ENCODE measurements at places on chromosomes 1 and 21.

DNA sequence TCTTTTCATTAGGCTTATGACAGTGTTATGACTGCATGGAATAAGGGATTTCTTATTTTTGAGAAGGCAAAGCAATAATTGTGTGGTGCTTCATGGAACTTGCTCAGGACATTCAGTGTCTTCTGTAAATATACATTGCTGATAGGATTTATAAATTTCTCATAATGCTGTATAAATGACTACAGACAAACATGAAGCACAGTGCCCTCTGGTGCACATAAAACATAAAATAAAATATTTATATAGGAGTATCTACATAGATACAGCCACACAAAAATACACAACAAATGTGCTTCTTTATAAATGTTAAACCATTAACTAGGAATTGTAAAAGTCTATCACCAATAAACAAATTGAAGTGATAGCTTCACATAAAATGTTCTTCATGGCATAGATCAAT, 24.1 kb downstream of the BRINP3 start:
- DNase-seq, result no peak

DNA sequence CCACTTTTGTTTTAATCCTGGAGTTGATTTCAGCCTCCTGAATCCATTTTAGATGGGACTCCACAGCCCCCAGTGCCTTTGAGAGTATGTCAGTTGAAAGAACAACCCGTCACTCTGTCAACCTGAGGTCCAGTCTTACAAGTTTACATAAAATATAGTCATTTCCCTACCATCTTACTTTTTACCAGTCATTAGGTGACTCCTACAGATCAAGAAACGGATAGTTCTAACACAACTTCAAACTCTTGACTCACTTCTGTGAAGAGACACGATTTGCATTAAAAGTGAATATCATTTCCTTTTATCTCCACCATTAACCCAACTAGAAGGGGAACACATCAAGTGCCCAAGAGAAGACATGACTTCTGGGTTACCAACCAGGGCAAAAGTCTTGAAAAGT, 147.1 kb downstream of the NTPCR start:
- DNase-seq, result no peak

DNA sequence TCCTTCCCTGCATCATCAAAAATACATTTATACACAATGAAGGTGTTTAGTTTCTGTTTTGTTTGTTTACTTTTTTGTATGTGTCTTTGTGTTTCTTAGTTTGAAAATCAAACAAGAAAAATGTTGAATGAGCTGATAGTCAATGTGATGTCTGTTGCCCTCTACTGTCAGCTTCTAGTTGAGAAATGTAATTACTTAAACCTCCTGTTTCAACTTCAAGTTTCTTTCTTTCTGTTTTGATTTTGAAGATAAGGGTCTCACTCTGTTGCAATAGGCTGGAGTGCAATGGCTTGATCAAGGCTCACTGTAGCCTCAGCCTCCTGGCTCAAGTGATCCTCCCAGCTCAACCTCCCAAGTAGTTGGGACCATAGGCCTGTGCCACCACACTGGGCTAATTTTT, 37.5 kb downstream of the SPTA1 start:
- DNase-seq, result no peak

DNA sequence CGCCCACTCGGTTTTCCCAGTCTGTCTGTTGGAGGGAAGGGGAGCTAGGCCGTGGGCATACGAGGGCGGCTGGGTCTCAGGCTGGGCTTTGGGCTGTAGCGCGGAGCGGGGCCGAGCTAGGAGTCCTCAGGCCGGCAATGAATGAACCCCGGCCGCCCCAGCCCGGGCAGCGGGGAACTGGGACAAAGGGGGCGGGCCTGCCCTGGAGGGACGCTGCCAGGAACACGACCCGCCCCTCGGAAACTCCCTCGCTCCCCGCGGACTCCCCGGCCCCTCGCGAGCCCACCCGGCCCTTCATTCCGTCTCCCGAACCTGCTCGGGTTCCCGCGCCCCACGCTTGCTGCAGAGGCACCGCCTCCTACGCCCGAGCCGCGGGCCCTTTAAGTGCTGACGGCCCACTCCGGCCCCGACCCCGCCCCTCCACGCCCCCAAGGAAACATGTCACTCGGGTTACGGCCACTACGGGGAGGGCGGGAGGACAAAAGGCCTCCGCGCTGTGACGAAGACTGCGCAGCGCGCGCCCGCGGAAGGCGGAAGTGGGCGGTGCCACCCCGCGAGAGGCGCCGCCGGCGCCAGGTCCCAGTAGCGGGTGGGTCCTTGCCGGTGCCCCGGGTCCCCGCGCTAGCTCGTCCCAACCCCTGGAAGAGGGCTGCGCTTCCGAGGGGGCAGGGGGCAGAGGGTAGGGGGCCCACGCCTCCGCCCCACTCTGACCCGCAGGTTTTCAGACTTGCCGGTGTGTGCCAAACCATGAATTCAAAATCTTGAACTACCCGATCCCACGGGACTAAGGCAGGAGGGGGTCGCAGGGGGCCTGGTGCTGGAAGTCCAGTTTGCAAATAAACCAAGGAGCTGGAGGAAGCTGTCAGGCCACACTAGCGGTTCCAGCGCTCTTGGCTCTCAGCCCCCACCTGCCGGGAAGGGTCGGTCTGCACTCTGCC, at the start of gene GALE:
Gene GALE, minus strand, starts transcription at position 355 of the 938 bp plus-strand sequence. CDS start 1,747 bp downstream, outside the sequence.
- peak; percentile 78 for DNase-seq

DNA sequence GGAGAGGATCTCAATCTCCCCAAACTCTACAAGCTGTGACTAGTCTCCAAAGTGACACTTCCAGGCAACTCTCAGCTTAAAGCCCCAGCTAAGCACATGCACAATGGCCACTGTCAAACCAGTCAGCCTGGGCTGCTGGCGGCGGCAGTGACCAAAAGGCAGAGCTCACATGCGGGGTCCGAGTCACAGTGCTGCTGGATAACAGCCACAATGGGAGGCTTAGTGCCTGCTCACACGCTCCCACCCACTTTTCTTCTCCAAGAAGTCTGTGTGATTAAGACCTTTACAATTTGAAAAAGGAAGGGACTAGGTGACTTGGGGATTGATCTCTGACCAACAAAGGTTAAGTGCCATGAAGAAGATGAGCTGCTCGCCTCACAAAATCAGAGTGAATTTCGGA, 16.8 kb downstream of the RIPK4 start:
- peak; percentile 31 for DNase-seq

DNA sequence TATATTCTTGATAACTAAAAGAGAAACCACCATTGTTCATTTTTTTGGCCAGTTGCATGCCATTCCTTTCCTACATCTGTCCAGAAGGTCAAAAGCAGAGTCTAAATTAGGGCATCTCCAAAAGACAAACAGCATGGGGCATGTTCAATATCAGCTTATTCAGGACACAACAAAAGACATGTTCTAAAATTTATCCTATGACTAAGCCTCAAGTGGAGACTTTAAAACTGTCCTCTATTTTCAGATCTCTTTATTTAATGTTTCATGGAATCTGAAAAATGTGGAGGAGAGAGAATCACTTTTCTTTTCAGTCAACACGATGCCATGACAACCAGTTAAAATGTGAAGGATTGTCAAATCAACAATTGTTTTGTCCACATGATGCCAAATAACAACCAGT, 303.4 kb upstream of the PRMT6 start:
- no peak for DNase-seq

DNA sequence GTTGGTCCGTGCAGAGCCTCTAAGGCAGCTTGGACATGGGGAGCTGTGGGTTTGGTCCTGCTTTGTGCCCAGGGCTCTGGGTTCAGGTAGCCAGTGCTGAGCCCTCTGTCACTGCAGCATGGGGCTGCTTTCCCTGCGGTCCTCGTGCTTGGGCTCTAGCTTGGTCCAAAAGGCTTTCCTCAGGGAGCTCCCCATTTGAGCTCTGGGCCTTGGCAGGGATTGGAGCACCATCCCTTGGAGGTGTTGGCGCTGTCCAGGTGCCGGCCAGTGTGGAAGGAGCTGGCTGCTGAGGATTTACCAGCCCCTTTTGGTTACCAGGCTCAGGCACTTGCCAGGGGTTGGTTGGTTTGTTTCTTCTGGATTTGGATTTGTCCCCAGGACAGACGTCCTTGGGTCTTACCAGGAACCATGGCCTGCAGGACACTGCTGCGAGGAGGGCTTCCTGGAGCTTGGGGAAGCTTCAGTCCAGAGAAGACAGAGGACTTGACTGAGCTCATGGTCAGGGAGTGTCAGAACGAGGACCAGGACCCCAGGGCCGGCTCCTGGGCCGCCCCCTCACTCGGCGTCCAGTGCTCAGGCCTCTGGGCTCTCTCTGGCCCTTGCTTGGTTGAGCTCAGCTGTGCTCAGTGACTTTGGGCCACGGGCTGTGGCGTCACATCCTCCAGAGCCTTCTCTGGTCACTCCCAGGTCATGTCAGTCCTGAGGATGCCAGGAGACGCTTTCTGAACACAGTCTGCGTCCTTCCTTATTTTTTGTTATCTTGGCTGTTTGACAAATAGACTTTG, 224.7 kb downstream of the CAMTA1 start:
- DNase-seq, result no peak

DNA sequence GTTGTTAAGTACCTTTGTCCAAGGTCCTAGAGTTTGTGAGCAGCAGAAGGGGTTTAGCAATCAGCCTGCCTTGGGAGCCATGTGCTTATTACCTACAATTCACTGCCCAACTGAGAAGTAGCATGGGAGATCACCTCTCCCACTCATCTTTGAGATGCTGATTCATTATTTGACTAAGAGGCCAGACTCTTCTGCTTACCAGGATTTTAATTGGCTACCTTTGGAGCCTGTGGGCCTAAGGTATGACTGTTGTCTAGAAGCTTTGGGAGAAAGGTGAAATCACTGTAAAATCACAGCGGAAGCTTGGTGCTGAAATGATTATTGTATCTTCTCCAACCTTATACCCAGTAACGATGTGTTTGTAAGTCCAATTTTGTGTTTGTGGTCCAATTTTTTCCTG, 213.4 kb downstream of the ST6GALNAC3 start:
- DNase-seq, result no peak

GRCh38 chr21:41876396-41876795, 2.7 kb downstream of the PRDM15 start:
- DNase-seq, result no peak

GRCh38 chr21:34307991-34308532, 55.7 kb upstream of the KCNE2 start:
- DNase-seq, result no peak

GRCh38 chr1:211788626-211789025, 41.9 kb downstream of the LPGAT1 start:
- no peak for DNase-seq

GRCh38 chr1:248793592-248793991, 32.1 kb downstream of the SH3BP5L start:
- DNase-seq, result no peak

GRCh38 chr1:232271991-232272589, 357.8 kb downstream of the SIPA1L2 start:
- no peak for DNase-seq

- no peak for DNase-seq
These were observed 246.1 kb downstream of the FMN2 start for GRCh38 chr1:240337781-240338180.

DNA sequence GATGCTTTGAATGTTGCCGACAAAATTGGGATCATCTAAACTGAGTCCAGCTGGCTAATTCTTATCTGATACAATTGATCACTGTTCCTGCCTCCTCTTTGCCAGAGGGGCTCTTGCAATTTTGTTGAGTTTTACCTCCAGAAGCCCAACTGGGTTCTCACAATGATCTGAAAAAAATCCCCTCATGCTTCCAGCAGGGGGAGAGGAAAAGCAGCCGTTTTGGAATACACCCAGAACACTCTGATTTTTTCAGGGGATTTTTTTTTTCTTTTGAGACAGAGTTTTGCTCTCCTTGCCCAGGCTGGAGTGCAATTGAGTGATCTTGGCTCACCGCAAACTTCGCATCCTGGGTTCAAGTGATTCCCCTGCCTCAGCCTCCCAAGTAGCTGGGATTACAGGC, 13.9 kb upstream of the RERE start:
- DNase-seq, result no peak

DNA sequence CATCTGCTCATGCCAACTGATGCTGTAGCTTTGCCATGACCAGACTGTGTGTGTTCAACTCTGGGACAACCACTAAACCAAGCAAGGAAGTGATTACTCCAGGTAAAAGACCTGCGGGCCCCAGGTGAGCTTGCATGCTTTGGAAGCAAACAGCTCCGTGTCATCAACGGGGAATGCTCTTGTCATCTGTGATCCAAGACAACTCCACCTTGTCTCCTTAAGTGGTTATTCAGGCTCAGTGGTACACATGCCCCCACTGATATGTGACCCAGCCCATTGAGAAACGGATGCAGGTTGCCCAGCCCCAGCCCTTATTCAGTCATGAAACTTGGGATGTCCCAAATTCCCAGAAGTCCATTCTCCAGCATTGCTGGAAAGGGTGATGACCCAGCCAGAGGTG, 89.0 kb downstream of the TIAM1 start:
- no peak for DNase-seq

DNA sequence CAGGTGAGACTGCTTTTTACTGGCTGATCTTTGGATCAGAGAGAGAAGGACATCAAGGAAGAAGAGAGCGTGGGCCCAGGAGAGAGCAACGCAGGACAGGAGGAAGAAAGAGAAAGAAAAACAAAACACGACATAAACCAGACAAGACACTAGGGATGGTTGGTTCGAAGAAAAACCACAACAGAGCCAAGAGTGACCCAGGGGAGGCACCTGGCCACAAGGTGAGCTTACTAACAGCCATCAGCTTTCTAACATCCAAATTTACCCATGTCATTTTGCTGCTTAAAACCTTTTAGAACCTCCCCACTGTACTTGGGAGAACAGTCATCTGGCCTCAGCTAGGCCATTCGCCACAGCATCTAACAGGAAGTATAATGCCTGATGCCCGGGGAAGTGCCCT, 57.8 kb downstream of the ARHGEF11 start:
- DNase-seq, result no peak

DNA sequence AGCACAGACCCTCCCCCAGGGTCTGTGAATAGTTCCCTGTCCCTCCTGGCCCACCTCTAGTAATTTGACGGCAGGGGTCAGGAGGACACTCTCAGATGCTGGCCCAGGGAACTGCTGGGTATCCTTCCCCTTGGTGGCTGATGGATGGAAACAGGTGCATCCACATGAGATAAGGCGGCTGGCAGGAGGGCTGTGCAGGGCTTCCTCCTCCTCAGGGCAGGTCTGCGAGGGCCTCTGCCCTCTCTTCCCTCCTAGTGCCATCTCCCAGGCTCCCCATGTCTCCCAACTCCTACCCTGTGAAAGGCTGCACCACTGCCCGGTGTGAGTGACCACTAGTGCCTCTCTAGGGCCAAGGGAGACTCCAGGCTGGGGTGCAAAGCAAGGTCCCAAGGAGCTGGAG, 123.9 kb downstream of the GLIS1 start:
- no peak for DNase-seq

- DNase-seq, result no peak
These were observed 35.3 kb upstream of the ACTL8 start for GRCh38 chr1:17719874-17720273.

DNA sequence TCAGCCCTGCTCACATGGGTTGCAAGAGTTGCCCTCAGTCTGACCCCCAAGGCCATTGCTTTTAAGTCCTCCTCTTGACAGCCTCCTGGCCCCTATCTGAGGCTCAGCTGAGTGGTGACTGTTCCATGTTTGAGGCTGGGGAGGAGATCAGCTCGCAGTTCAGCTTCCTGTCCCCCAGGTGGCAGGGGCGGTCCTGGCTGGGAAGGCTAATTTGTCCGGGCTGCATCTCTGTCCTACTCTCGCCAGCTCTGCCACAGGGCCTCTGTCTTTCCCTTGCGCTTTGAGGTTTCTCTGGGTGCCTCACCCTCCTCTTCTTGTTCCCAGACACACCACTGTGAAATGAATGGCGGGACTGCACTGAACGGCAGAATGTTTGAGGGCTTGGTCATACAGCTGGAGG, 157.3 kb downstream of the KCNJ6 start:
- peak; percentile 52 for DNase-seq

- no peak for DNase-seq
These were observed 31.4 kb downstream of the CAMK1G start for GRCh38 chr1:209614906-209615305.

GRCh38 chr21:41373763-41374162, 11.9 kb downstream of the MX2 start:
- DNase-seq, result no peak

- no peak for DNase-seq
These were observed 11.0 kb upstream of the TFF1 start for GRCh38 chr21:42377211-42377950.
